ENCODE measurements at places on chromosomes 5 and 9. TPM values are rescaled to one million over a fixed set of nuclear protein-coding genes. Genes with fewer than 3 reads are reported as not detected.

The TAF11L5 gene
- total RNA-seq, result not detected

The NEURL1B gene
- 32.9 TPM for total RNA-seq

The FLT4 gene
- total RNA-seq, result 9.7 TPM

The WDR31 gene
- 1.8 TPM for total RNA-seq

The RPL35 gene
- 1,773 TPM for total RNA-seq

DNA sequence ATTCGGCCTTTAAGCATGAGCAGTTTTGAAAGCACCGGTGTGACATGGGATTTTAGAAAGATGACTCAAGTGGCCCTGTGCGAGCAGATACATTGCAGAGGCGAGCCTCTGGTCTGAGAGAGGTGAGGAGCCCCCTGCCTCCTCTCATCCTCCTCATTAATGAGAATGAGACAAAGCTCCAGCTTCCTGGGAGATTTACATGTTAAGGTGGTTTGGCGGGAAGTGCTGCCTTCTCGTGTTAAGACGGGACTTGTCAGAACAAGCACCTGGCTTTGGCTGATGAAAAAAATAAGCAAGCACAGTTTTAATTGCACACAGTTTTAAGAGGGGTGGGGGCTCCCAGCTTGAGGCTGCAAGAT is 68.1 kb downstream of the ACTL7B start:
- no peak for DNase-seq

DNA sequence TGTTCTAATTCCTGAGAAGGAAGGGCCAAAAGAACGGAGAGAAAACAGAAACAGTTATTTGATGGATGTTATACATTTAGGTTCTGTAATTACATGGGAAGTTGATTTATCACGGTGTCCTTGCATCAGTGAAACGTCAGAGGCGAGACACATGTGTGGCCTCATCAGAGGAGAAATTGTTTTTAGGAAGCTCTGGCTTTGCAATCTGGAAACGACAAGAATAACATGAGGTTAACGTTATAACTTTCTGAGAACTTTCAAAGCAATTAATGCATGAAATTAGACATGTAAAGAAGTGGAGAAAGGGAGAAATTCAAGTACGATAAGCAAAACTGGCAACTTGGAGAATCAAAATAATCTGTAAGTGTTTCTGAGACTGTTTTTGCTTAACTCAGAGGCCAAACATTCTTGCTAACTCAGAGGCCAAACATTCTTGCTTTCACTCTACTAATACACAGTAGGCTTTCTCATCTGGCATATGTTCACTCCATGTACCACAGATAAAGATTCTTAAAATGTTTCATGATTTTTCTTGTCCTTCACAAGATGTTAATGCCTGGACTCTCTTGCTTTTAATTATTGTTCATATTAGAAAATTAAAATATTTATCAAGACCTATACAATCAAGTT is 933.0 kb downstream of the TLE4 start:
- no peak for DNase-seq

GRCh38 chr5:179792612-179793467 is 946 bp upstream of the LTC4S start:
- peak; percentile 71 for DNase-seq

DNA sequence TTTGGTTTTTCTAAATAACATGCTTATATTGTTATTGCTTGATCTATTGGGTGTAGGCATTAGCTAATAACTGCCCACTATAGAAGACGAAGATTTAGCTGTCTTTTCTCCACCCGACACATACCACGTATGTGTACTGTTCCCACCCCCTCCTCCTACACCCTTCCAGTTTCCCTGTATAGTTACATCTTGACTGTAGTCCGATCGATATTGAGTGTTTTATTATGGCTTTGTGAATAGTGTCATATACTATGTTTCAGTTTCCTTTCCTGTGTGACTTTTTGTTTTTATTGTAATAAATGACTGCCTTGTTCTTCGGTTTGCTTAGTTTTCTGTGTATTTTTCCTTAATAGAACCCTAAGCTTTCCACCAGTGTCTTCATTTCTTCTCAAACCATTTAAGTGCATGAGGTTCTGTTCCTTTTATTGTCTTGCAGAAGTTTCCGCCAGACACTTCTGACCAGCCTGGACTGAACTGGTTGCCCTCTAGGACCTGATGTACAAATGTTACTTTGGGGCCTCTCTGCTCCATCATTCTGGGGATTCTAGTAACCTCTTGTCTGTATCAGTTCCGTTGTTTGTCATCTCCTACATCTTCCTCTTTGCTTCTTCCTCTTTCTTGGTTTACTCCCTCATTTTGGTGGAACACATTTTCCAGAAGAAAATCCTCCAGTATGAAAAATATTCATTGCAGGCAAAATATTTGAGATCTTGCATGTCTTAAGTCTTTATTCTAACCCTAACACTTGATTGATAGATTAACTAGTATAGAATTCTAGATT is 61.8 kb downstream of the PRKACG start:
- no peak for DNase-seq

Data from sigmoid colon (tissue), 7 donors.